CD4-positive, alpha-beta T cell treated with Interleukin-4 for 1 hour (primary cell): ENCODE measurements at places on chromosomes 3 and 15.

GRCh38 chr15:79073336-79073735 lies 17.2 kb downstream of the RASGRF1 start:
- DNase-seq = no peak

DNA sequence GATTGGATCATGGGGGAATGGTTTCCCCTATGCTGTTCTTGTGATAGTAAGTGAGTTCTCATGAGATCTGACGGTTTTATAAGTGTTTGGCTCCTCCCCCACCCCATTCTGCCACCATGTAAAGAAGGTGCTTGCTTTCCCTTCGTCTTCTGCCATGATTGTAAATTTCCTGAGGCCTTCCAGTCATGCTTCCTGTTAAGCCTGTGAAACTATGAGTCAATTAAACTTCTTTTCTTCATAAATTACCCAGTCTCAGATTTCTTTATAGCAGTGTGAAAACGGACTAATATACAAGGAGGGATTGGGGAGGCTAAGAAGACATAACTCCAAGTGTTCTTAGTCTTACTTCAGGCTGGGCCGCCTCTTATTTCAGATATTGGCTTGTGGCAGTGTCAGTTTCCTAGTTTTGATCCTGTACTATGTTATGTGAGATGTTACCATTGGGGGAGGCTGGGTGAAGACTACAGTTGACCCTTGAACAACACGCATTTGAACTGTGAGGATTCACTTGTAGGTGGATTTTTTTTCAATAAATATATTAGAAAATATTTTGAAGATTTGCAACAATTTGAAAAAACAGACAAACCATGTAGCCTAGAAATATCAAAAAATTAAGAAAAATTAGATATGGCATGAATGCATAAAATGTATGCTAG lies 44.9 kb downstream of the NMD3 start:
- no peak for DNase-seq

- DNase-seq = no peak
These were observed 679.0 kb upstream of the DPPA4 start for GRCh38 chr3:110016235-110016815.

- DNase-seq = no peak
These were observed 106.5 kb upstream of the PROK2 start for GRCh38 chr3:71891483-71891882.

DNA sequence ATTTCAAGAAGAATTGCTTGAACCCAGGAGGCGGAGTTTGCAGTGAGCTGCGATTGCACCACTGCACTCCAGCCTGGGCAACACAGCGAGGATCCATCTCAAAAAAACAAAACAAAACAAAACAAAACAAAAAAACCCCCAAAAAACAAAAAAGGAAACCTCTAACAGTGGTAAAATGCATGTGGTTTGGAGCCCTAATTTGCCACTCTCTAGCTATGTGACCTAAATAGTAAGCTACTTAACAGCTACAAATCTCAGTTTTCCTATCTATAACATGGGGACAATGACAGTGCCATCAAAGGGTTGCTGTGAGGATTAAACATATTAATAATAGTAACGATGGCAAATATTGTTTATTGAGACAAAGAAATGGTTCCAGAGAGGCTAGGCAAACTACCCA lies 119.4 kb upstream of the LMOD3 start:
- no peak for DNase-seq

- no peak for DNase-seq
These were observed at the start of gene PLXNB1 for GRCh38 chr3:48429960-48430707. Gene PLXNB1 (minus strand): TSS chr3:48430086. CDS start chr3:48424611, 5,475 bp downstream.

DNA sequence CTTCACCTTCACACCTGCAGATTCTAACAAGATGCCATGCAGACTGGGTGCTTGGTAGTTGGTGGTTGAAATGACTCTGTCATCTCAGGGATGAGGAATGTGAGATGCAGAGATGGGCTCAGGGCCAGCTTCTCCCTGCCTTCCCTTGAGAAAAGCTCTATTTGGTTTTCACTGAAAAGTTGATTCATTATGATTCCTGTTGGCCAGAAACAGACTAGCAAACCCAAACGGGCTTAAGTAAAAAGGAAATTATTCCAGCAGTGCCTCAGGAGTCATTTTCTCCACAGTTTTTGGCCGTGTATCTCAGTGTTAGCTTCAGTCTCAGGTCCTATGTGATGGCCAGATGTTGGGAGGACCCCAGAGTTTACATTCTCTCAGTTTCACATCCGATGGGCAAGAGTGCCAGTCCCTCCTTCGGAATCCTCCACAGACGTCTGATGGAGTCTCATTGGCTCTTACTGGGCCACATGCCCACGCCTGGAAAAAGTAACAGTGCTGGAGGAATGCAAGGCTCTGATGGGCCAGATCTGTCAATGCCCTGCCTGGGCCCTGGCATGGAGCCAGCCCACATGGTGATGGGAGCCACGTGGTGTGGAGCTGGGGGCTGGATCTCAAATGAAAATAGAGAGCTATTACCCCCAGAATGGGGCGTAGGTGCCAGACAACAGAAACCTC lies 22.3 kb upstream of the SACM1L start:
- no peak for DNase-seq

DNA sequence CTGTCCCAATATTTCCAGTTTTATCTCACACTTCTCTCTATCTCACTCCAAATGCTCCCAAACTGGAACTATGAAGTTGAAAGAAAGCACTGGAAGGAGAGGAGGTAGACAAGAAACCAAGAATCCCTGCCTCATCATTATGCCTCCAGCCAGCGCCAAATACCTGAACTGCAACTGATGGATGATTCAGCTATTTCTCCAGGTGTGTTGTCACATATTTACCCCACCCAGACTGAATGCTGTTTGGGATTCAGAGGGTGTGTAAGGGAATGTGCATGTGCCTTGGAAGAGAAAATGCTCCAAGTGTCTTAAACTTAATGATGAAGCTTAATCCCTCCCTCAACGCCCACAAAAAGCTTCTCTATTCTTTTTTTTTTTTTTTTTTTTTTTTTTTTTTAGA lies 269.5 kb upstream of the ATP11B start:
- DNase-seq = no peak

DNA sequence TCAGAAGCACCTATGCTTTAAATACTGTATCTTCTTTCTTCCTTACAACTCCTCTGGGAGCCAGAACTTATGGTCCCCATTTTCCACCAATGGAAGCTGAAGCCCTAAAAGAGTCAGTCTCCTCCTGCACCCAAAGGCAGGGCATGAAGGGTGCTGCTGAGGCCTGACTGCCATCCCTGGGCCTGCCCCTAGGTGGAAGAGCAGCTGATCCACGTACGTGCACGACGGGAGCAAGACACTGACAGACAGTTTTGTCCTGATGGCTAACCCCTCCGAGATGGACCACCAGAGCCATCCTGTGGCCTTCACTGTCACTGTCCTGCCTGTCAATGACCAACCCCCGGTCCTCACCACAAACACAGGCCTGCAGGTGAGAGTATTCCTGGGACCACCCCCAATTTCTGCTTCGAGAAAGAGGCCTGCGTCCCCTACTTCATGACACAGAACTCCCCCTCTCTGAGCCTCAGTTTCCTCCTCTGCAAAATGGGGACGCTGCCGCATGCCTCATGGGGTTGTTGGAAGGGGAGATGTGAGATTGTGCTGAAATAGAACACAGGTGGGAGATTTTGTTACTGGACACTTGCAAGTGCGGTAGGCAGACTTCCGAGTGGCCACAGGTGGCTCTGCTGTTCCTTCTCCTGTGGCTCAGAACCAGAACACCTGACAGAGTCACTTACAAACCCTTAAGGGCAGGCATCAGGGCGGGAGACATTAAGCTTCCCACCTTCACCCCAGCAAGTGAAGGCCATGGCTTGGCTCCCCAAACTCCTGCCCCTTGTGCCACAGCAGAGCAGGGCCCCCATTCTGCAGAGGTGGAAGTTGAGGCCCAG lies 175.4 kb downstream of the TBC1D2B start:
- no peak for DNase-seq

GRCh38 chr15:50229336-50229735 lies 36.2 kb downstream of the HDC start:
- DNase-seq = no peak

GRCh38 chr15:59879506-59880265 lies 124.4 kb upstream of the FOXB1 start:
- no peak for DNase-seq

GRCh38 chr15:62616746-62617145 lies 425.8 kb upstream of the TPM1 start:
- no peak for DNase-seq
